ENCODE measurements at places on chromosomes 1 and 21.

- DNase-seq: no peak
These were observed 30.5 kb upstream of the MACF1 start for GRCh38 chr1:39173995-39174380.

GRCh38 chr1:7938070-7938469, 2.6 kb downstream of the TNFRSF9 start:
- no peak for DNase-seq

GRCh38 chr21:29238053-29238966, 60.4 kb upstream of the BACH1 start:
- no peak for DNase-seq

DNA sequence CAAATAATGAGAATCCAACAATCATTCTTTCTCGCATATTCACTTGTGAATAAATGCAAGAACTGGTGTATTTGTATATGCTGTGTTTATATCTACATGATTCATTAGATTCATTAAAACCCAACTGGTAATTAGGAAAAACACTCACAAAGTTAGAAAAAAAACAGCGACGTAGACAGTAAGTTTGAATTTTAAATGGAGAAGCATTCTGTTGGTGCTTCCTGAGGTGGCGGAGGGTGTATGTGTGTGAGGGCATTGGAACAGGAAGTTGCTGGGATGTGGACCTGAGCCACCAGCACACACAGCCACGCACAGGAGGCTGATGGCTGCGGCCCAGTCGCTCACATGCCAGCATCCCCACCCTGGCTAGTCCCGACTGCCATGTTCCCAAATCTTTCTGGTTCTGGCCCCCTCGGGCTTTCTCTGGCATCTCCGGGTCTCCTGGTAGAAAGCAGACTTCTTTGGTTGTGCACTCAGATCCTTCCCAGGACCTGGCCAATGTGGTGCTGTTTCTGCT, 121.6 kb upstream of the IRF2BP2 start:
- DNase-seq: no peak

GRCh38 chr1:242522304-242522945, 2.1 kb downstream of the PLD5 start:
- no peak for DNase-seq

DNA sequence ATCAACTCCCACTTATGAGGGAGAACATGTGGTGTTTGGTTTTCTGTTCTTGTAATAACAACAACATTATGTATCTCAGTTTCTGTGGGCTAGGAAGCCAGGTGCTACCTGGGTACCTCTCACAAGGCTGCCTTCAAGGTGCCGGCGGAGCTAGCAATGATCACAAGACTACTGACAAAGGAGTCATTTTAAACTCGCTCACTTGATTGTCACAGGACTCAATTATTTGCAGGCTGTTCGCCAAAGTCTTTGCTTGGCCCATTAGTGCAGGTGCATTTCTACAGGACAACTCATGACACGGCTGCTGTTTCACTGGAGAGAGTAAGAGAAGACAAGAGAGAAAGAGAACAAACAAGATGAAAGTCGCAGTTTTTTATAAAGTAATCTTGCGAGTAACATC, 1237.4 kb upstream of the TMPRSS15 start:
- DNase-seq: no peak

- DNase-seq: no peak
These were observed 20.6 kb downstream of the SLC30A10 start for GRCh38 chr1:219907772-219908070.

GRCh38 chr21:16587141-16587581, 857.4 kb downstream of the USP25 start:
- no peak for DNase-seq

- DNase-seq: no peak
These were observed 39.8 kb downstream of the LHX4 start for GRCh38 chr1:180269645-180270529.

- no peak for DNase-seq
These were observed 85.6 kb upstream of the KCNA3 start for GRCh38 chr1:110760321-110760720.

DNA sequence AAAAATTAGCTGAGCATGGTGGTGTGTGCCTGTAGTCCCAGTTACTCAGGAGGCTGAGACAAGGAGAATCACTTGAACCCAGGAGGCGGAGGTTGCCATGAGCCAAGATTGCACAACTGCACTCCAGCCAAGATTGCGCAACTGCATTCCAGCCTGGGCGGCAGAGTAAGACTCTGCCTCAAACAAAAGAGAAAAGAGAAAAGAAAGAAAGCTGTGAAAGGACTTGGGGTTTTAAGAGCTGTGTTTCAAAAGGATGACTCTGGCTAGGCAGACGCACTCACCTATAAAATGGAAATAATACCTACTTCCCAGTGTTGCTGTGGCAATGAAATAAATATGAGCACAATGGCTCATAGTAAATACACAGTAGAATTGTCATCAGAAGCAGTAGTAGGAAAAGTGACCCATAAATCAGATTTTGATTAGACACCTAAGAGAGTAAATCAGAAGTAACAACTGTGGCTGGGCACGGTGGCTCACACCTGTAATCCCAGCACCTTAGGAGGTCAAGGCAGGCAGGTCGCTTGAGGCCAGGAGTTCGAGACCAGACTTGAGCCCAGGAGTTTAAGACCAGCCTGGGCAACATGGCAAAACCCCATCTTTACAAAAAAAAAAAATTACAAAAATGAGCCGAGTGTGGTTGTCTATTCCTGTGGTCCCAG, 45.9 kb upstream of the PUM1 start:
- no peak for DNase-seq

DNA sequence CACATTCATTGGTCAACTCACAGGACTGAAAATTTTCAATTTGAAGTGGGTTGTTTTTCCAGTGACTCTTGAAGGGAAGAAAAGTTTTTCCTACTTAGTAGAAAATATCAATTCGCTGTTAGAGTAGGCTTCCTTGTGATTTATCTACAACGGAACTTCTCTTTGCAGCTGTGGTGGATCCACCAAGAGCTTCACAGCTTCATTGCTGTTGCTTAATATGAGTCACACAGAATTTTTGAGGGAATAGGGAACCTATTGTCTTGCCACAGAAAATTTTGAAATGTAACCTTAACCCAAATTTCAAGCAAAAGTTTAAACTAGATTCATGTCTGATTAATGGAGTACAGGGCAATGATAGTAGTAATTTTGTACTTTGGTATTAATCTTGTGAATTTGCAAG, 58.4 kb upstream of the IFI44L start:
- no peak for DNase-seq

DNA sequence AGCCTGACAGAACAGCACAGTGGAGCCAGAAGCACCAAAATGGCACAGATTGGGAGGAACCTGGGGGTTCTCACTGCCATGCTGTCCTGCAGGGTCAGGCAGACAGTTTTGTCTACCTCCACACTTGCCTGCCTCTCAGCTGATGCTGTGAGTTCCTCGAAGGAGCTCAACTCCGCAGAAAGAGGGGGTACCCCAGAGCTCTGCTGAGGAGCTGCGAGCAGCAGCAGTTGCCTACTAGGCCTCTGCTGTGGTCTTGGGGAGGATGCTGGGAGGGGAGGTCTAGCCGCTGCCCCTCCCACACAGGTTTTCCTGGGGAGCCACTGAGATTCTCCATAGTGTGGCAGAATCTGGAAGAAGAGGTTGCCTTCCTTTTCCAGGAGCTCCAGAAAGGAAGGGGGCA, 192.5 kb downstream of the FOXD2 start:
- no peak for DNase-seq

DNA sequence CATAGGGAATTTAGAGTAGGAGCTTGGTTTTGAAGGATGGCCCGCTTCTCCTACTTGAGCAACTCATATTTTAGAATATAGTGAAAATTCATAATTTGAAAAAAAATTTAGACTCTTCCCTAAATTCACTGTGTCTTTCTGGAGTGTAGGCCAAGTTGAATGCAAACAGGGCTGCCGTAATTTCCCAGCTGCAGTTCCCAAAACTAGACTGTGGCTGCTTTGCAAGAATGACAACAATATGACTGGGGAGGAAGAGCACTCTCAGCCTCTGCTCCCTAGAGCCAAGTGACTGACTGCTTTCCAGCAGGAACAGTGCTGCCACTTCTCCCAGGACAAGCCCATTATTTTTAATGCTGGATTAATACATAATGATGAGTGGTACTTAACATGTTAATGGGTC, 209.0 kb downstream of the RHOU start:
- no peak for DNase-seq

DNA sequence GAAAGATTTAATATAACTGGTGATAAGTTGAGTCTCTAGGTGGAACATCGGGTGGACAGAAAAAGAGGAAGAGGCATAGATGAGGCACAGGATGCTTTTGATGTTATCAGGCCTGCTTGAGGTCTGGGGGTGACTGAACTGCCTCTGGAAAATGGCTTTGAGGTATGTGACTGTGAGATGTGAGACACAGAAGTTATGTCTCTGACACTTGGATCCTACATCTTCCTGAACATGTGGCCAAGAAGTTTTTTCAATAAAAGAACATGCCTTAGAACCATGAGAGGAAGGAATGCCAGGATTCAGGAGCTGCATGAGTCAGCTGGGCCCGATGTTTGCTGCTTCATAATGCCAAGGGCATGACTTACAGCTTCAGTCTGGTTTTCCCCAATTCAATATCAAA, 11.5 kb upstream of the AIM2 start:
- no peak for DNase-seq

DNA sequence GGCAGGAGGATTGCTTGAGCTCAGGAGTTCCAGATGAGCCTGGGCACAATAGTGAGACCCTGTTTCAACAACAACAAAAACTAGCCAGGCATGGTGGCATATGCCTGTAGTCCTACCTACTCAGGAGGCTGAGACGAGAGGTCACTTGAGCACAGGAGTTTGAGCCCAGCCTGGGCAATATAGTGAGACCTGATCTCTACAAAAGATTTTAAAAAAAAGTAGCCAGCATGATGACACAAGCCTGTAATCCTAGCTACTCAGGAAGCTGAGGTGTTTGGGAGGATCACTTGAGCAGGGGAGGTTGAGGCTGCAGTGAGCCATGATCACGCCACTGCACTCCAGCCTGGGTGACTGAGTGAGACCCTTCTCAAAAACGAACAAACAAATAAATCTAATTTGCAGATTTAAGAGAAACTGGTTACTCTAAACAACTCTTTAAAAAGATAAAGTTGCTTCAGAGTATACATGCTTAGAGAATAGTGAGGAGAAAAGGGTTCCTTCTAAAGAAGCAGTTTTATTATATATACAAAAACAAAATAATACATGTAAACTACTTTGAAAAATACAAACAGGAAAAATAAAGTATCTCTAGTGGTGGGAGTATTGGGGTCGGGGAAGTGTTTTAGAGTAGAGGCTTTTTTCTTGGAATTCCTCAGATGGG, 88.4 kb downstream of the ADCY10 start:
- DNase-seq: no peak

GRCh38 chr1:48329486-48329885, 107.0 kb downstream of the SLC5A9 start:
- no peak for DNase-seq

GRCh38 chr1:70146488-70146887, 58.9 kb downstream of the LRRC40 start:
- DNase-seq: no peak

- DNase-seq: no peak
These were observed 235.9 kb downstream of the FAM72C start for GRCh38 chr1:143735764-143736461.

- DNase-seq: no peak
These were observed 562.8 kb downstream of the KIF26B start for GRCh38 chr1:245717611-245718010.

DNA sequence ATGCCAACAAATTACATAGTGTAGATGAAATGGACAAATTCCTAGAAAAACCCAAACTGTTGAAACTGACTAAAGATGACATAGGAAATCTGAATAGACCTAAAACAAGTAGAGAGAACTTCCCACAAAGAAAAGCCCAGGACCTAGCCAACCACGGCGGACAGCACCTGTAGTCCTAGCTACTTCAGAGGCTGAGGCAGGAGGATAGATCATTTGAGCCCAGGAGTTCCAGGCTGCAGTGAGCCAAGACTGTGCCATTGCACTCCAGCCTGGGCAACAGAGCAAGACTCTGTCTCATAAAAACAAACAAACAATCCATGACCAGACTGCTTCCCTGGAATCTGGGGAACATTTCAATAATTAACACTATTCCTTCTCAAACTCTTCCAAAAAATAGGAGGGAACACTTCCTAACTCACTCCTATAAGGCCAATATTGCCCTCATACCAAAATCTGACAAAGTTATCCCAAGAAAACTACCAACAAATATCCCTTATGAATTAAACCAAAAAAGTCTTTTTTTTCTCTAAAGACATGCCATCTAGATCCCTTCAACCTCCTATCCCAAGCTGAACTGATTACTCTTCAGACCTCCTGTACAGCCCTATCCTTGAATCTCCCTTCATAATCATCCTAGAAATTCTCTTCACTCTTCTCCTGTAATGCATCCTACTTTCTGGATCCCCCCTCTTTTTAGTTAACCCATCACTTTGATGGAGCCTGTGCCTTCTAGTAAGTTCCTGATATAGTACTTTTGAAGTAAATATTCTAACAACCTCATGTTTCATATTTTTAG, 15.5 kb downstream of the ZNF644 start:
- no peak for DNase-seq

GRCh38 chr1:27785781-27786455, 12.9 kb downstream of the STX12 start:
- no peak for DNase-seq

DNA sequence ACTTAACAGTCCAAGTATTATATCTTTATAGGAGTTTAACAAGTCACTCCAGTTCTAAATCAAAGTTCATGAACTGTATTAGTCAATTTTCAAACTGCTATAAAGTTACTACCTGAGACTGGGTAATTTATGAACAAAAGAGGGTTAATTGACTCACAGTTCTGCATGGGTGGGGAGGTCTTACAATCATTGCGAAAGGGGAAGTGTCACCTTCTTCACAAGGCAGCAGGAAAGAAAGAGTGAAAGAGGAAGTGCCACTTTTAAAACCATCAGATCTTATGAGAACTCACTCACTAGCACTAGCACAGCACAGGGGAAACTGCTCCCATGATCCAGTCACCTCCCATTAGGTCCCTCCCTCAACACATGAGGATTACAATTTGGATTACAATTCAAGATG, 70.0 kb downstream of the CLCA4 start:
- DNase-seq: peak; percentile 43

DNA sequence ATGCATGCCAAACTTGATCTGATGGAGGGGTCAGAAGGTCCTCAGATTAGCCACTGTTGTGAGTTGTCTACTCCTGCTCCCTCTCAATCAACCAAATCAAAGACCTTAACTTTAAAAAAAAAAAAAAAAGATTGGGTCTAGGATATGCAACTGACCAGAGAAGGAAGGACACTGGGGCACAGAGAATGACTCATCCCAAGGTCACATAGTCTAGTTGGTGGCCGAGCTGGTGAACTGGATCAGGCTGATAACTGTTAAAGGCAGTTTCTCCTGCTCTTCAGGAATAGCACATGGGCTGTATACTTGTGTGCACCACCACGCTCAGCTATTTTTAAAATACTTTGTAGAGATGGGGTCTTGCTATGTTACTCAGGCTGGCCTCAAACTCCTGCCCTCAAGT, 14.8 kb upstream of the S100A7 start:
- no peak for DNase-seq

- no peak for DNase-seq
These were observed 505 bp upstream of the GNPAT start for GRCh38 chr1:231240531-231240882.

DNA sequence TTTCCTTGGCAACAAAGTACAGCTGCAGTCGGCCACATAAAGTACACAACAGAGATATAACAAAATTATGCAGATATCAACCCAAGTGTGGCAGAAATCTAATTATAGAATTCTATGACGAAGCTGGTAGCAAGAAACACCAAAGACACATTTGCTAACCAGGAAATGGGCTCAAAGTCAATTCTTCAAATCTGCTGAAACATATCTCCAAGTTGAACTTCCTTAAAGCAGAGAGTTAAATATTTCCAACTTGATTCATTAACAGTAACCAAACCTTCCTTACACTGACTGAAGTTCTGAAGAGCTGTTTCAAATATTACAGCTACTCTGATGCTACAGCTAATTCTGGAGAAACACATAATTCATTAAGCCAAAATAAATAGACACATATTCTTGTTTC, 67.6 kb upstream of the SDC3 start:
- no peak for DNase-seq
